ENCODE measurements at places on chromosomes 7 and 10.
A peak's percentile ranks its signal among the peaks of the same experiment; 100 is the strongest.

GRCh38 chr10:61110188-61110844, 166.3 kb upstream of the RHOBTB1 start:
- DNase-seq, result no peak

DNA sequence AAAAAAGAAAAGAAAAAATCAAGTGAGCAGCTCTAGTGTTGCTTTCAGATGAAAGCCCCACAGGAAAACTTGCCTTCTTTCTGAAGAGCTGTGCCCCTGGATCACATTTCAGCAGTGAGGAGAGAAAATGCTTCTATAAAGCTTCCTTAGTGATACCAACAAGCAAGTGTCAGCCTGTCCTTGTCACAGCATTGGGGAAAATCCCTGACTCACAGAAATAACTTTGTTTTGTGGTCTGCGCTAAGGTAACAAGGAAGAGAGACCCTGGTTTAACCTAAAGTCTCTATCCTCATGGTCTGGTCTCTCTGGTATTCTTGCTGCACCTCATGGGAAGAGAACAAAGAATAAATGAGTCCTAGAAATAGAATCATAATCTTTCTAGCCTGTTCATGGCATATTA, 885.2 kb upstream of the SORCS1 start:
- no peak for DNase-seq

GRCh38 chr10:17029581-17030271, 99.9 kb downstream of the CUBN start:
- DNase-seq, result peak; percentile 67

- DNase-seq, result no peak
Measured at GRCh38 chr7:115217373-115217772, 295.5 kb downstream of the MDFIC start.

DNA sequence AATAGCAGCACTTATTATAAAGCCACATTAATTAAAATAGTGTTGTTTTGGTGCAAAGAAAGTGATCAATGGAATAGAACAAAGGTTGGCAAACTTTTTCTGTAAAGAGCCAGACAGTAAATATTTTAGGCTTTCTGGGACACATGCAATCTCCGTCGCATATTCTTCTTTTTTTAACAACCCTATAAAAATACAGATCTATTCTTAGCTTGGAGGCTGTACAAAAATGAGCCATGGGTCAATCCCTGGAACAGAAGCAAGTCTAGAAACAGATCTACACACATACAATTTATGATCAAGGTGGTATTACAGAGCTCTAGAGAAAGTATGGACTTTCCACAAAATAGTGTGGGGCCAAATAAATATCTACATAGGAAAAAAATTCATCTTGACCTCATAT, 71.8 kb downstream of the ARHGAP21 start:
- no peak for DNase-seq

- DNase-seq, result no peak
Measured at GRCh38 chr10:119673271-119673670, 22.1 kb downstream of the BAG3 start.

DNA sequence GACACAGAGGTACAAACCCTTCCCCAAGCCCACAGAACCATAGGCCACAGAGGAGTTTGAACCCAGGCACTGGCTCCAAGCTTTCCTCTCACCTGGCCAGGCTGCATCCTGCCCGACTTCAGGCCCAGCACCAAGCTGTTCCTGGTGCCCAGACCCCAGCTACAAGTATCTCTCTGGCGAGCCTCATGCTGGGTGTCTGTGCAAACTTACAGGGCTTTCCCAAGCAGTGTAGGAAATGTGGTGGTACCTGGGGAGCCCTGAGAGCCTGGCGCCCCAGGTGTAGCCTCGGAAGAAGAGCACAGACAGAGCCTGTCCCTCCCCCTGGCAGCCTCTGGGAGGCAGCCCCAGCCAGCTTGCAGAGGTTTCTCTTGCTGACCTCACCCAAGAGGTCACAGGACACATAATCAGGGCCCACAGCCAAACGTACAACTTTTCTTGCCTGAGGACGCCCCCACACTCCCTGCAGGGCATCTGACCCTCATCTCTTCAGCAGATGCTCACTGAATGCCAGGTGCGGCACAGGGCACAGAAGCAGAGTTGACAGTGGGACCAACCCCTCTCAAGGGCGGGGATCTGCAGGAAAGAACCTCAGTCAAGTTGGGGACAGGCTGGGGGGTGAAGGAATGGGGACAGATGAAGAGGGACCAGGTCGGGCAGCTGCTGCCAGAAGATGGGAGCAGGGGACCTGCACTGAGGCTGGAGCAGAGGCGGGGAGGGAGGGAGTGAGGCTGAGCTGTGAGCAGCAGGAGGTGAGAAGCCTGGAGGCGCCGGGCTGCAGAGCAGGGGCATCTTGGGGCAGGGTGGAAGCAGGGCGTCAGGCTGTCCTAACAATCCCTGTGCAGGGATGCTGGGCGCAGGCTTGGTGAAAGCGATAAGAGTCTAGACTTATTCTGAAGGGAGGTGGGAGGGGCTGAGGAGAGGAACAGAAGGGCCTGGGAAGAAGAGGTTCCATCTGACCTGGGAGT, 16.3 kb upstream of the MYL7 start:
- DNase-seq, result no peak

DNA sequence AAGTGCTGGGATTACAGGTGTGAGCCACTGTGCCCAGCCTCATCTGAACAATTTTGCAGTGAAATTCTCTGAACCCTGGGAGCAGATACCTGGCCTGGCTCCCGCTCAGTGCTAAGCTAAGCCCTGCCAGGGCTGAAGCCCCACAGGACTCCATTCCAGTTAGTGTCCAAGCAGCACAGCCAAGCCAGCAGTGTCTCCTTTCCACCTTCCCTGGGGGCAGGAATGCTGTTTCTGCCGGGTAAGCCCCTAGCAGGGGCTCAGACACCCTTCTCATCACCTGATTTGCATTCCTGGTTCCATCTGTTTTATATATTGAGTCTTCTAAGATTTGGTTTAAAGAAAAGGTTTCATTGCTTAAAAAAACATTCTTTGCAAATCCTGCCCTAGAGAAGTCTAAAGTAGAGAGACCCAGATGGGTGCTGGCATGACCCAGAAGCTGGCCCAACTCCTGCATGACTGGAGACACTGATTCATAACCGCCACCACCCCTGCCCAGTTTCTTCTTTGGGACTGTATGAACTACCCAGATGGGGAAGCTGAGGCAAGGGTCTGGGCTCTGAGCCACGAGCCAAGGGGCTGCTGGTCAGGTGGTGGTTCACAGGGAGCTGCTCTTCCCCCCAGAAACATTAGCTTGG, 14.0 kb downstream of the SLC13A4 start:
- no peak for DNase-seq

GRCh38 chr10:102437515-102437914, 5.1 kb upstream of the CUEDC2 start:
- no peak for DNase-seq

Measured in T follicular helper cell (primary cell).